ENCODE measurements at places on chromosomes 2 and 18.

GRCh38 chr2:189587780-189588179 lies 7.2 kb upstream of the SLC40A1 start:
- DNase-seq: no peak

DNA sequence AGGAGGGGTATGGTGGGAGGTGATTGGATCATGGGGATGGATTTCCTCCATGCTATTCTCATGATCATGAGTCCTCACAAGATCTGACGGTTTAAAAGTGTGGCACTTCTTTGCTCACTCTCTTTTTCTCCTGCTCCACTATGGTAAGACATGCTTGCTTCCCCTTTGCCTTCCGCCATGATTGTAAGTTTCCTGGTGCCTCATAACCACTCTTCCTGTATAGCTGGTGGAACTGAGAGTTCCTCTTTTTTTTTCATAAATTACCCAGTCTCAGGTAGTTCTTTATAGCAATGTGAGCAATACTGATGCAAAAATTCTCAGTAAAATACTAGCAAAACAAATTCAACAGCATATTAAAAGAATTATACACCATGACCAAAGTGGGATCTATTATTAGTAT lies 728.5 kb upstream of the SLC8A1 start:
- DNase-seq: no peak

DNA sequence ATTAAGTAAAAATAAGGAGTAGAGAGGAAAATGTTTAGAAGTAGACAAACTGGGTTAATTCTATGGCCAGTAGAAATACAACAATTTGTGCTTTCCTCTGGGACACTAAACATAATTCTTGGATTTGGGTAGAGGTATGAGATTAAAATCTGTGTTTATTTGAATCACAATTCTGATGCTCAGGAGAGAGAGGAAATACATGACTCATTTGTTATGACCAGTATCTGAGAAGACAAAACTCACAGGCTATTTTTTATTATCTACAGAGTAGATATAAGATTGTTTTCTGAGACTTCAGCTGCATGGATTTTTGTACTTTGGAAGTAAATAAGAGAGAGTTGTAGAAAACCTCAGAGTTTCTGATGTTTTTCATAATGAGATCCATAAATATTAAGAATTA lies 315.7 kb upstream of the CWC22 start:
- no peak for DNase-seq

DNA sequence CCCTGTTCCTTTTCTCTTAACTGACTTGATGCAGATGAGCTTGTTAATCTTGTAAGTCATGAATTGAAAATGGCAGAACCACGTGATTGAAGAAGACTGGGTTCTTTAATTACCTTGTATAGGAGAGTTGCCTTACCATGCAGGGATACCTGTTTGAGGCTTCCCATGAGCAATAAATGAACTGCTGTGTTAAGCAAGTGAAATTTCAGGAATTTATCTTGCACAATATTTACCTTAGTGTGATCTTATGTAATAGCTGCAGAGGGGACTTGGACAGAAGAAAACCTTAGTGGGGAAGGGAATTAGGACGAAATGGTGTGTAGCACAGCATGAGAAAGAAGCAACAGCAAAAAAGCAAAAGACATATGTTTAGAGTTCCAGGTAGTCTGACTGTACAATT lies 384.0 kb upstream of the TMEFF2 start:
- DNase-seq: no peak

DNA sequence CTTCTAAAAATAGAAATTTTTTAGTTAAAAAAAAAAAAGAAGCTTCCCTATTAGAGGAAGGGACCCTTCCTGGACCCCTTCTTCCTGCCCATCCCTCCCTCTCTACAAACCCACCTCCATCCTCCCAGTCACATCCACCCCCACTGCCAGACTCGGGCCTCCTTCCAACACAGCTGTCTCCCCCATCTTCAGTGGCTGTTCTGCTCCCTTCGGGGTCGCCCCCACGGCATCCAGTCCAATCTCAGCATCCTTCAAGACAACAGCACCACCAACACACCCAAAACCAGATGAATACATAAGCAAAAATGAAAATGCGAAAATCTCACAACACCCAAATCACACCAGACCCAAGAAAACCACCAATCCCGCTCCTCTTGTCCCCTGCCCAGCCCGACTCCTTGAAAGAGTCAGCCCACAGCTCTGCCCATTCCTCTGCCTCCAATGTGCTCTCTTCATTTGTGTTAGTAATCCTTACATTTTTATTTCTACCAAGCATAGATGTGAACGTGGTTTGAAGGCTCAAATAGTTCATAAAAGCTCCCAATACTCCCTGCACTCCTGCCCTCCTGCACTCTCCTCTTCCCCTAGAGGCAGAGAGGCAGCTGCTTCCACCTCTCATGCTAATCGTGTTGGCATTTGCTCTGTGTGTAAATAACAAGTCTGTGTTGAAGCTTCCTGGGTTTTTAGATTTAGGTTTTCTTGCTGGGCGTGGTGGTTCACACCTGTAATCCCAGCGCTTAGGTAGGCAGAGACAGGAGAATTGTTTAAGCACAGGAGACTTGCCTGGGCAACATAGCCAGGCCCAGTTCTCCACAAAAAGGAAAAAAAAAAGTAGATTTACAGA lies 37.0 kb downstream of the MAL start:
- DNase-seq: no peak

GRCh38 chr2:105671156-105671555 lies 73.6 kb upstream of the NCK2 start:
- DNase-seq: no peak

DNA sequence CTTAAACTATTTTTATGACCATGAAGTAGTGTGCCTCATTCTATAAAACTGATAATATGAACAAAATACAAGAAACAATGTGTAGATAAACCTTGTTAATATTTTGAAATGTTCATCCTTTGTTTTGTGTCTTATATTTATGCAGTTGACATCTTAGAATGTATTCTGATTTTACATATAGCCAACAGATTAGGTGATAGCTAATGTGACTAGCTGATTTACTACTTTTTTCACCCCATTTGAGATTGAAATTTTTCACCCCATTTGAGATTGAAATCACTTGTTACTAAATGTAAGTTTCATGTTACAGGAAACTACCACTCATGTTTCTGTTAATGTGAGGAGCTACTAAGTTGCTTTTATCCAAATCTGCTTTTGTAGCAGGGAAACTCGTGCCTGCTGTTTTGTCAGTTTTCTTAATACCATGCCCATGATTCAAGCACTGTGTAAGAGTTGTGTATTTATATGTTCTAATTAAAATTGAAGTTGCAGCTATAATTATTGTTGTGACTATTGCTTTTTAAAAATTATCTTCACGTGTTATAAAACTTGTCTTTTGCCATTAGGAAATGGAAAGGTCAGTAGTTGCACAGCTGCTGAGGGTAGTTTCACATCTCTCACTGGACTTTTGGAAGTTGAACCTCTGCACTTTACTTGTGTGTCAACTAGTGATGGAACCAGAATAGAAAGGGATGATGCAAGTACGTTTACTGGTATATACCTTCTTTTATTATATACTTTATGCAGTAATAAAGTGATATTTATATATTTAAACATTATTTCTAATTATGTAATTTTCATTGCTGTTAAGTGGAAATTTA lies 96.6 kb downstream of the BIRC6 start:
- no peak for DNase-seq

DNA sequence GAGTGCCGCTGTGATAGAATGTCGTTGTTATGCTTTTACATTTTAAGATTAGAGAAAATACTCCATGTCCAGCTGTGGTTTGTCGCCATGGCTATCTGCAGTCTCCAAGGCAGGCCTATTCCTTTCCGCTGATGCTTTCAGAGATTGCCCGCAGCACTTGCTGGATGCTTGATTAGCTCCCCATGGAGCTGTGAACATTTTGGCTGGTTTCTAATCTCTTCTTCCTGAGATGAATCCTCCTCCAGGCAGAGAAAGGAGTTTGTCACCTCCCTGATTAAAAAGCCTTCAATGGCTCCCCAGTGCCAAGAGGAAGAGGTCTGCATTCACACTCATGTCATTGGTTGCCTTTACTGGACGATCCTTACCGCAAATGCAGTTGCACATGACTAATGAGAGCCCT lies 32.6 kb upstream of the LPIN1 start:
- no peak for DNase-seq

DNA sequence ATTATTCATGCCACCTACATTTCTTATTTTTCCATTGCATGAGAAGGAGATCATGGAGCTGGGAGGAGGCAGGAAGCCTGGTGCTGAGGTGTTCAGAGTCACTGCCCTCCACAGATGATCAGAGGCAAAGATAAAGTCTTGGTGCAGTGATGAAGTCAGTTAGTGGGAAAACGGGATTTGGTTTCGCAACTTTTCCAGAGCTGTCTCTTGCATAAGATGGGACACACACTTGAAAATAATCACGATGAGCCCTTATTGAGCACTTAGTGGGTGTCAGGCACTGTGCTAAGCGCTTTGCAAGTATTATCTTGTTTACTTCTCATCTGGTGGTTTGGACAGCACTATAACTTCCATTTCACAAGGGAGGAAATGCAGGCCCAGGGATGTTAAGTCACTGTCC lies 222.1 kb upstream of the SMAD2 start:
- no peak for DNase-seq

DNA sequence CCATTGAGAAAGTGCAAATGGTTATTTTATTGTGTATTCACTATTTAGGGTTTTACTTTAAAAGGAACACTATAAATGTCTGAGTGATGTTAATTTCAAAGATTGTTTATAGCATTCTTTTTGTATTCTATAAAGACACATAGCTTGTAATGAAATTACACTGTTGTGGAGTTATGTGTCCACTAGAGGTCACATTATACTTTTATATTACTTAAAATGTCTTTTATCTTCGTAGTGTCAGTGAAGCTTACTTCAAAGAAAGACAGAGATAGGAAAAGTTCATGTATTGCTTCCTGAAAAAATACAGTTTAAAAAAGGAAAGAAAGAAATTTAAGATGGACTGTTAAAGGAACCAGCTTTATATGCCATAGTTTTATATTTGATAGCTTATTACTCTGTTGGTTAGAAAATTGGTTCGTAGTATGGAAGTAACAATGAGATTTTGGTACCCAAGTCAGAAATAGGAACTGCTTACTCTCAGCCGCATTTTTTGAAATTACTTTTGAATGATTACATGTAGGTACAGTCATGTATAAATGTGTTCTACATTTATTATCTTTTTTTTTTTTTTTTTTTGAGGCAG lies 20.5 kb downstream of the APLF start:
- DNase-seq: peak; percentile 13

DNA sequence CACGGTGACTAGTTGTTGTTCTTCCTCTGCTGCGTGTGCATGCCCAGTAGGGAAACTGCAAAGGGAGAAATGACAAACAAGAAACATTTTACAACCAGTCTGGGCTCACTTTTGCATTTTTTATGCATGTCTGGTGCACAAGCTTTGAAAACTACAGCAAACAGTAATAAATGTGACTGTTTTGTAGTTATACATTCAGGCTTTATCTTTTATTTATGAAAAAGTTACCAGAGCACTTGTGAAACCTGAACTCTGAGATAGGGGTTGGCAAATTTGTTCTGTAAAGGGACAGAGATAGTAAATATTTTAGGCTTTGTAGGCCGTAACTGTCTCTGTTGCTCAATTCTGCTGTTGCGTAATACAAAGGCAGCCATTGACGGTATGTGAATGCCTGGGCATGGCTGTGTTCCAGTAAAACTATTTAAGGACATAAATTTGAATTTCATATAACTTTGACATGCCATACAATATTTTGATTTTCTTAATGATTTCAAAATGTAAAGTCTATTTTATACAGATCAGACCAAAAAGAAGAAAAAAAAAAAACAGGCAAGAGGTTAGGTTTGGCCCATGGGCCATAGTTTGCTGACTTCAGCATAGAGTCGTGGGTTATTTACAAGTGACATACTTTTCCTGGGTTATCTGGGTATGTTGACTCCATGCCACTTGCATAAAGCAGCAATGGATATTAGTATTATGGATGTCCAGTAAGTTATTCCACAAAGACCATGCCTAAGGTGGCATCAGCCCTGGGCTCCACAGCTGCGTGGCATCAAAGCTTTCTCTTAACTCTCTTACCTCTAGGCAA lies 53.6 kb upstream of the EML6 start:
- DNase-seq: no peak

DNA sequence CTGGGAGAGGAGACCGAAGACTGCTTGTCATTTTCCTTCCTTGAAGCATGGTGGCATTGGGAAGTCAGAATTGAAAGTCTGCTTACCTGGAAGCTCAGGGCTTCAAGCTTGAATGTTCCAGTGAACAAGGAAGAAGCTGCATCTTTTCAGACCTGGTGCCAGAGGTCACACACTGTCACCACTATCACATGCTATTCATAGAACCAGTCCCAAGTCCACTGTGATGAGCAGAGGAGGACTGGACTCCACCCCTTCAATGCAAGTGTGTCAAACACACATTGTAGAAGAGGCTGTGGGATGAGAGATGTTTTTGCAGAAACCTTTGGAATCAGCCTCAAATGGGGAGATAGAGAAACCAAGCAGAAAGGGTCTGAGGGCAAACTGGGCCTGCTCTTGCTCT lies 81.4 kb downstream of the LYPD1 start:
- DNase-seq: no peak

DNA sequence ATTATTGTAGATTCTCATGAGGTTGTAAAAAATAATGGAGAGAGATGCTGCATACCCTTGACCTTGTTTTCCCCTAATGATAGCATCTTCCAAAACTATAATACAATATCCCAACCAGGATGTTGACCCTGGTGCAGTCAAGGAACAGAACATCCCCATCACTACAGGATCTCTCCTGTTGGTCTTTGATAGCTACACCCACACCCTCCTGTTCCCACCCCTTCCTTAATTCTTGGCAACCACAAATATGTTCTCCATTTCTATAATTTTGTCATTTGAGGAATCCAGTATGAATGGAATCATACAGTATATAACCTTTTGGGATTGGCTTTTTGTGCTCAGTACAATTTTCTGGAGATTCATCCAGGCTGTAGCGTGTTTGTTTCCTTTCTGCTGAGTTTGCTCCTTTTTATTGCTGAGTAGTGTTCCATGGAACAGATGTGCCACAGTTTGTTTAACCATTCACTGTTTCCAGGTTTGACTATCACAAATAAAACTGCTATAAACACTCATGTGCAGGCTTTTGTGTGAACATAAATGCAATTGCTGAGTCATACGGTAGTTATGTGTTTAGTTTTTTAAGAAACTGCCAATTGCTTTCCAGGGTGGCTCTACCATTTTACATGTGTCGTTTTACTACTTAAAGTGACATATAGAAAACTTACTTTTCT lies 22.2 kb downstream of the MCFD2 start:
- no peak for DNase-seq

GRCh38 chr2:24527536-24527935 lies 36.5 kb downstream of the NCOA1 start:
- no peak for DNase-seq

DNA sequence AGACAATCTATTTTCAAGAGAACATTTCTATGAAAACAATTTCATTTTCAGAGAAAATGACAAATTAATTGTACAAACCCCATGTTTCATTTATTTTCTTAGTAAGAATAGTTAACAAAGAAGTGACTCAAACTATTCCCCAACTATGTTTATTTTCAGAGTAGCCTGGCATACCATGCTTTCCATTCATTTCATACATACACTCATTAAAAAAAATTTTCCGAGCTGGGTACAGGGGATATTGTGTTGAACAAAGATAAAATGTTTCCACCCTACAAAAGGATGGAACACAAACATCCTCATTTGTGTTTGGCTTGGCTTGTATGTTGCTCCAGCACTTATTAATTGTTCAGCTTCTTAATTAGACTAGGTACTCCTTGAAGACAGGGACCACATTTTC lies 331.4 kb downstream of the EXOC6B start:
- DNase-seq: no peak

- DNase-seq: no peak
Measured at GRCh38 chr2:218883491-218884490, 3.1 kb downstream of the WNT10A start.

Data from NCI-H2029 (cell line).